ENCODE measurements at places on chromosomes 16 and 17.

DNA sequence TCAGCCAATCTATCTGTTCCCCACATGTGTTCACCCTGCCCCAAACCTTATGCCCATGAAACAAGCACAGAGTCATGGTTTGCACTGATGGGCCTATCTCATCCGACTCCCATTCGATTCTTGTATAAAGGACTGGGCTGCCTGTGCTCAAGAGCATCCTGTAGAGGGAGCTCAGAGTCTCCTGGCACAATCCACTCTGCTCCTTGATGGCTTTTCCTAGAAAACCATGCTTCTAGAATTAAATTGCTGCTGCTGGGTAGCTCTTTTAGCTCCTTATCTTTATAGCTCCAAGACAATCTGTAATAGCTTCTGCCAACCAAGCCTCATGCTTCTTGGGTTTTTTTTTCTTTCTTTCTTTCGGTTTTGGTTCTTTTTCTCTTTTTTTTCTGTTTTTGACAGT lies 9.7 kb downstream of the ZNF19 start:
- DNase-seq, result peak; percentile 58

- DNase-seq, result no peak
Measured at GRCh38 chr16:52553322-52553721, 6.4 kb upstream of the TOX3 start.

DNA sequence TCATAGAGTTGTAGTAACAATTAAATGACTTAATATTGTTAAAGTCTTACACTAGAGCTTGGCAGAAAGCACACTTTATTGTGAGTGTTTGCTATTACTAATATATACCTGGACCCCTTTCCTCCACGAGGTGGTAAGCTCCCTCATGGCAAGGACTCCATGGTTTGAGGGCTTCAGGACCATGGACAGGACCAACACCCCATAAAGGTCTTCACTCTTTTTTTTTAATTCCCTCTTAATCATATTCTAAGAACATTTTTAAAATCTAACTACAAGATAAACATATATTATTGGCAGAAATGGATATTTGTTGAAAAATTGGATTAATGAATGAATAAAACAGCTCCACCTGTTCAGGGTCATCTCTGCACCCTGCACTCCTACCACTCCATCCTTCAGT lies 154.5 kb downstream of the CBLN1 start:
- DNase-seq, result no peak

GRCh38 chr16:58502217-58502921 lies 2.4 kb downstream of the NDRG4 start:
- no peak for DNase-seq

GRCh38 chr17:66686601-66687000 lies 148.3 kb upstream of the CACNG5 start:
- DNase-seq, result no peak

DNA sequence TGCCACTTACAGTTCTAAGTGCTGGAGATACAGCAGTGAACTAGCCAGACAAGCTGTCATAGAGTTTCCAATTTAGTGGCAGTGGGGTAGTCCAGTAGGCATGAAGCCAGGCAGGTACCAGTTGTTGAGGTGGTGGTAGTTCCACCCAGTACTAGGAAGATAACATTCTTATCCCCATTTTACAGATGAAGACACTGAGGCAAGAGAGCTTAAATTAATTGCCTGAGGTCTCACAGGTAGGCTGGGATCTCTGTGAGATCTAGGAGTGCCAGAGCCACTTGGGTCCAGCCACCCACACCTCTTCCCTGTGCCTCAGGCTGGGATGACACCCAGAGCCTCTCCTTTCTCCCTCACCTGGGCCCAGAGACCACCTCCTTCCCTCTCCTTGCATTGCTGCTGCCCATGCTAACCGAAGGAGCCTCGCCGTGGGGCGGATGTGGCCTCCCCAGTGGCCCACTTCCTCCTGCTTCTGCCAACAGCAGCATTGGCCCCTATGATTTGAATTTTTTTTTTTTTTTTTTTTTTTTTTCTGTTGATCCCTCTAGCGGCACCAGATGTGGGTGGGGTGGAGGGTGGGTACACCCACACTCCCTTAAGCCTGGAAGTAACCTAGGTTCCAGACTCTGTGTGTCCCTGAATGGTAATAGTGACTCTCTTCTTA lies 114.0 kb downstream of the PRKCB start:
- no peak for DNase-seq

DNA sequence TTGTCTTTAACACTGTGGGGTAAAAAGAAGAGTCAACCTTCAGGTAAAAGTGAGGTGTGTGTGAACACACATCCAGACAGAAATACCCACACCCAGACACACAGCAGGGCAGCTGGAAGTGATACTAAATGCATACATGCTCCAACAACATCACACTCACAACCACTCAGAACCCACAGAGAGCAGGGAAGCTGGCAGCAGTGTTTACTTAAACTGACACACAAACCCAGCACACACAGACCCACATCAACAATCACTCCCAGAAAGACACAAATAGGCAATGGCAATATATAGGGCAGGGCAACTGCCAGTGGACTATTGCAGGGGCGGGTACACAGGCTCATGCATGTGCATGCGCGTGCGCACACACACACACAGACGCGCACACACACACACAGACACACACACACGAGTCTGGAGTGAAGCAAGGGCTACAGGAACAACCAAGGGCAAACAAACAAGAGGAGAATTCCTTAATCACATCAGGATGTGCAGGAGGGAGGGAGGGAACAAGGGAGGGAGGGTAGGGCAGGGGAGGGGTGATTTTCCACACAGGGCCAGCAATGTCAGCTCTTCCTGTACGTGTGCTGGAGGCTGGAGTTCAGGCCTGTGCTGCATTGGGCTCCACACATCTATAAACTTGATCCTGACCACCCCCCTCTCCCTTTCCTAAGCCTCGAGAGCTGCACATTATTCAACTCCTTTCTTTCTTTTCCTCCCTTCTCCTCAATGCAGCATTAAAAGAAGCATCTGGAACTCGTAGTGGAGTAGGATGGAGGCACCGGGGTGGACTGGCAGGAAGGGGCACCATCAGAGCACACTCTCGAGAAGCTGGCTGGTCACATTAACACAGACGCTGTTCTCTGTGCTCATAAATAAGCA lies 30.1 kb downstream of the HIC1 start:
- no peak for DNase-seq

DNA sequence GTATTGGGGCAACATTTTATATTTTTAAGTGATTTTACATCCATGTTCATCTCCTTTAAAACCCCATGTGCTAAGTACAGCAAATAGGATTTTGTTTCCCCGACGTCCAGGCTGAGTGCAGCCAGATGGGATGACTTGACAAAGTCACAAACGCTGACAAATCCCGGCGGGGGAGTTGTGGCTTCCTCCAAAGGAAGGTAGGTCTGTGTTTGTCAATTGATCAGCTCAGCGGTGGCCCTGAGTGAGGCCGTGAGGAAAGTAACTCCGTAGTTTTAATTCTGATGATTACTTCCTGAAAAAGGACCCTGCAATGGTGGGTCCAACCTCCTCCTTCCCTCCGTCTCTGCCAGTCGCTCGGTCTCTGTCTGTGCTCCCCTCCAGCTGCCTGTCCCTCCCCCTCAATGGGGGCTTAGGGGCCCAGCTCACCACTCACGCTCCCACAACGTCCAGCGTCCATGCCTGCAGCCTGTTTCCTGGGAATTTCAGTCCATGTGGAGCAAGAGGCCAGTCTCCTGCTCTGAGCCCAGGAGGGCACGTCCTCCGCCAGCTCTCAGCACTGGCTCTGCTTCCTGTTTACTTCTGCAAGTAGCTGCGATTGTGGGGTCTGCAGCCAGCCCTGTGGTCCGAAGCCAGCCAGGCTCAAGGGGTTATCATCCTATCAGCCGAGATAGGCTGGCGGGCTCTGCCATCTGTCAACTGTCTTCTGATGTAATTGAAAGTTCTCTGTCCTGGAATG lies 209.4 kb upstream of the FOXF1 start:
- DNase-seq, result no peak

- DNase-seq, result no peak
Measured at GRCh38 chr17:35074711-35075707, 11.5 kb upstream of the RFFL start.

GRCh38 chr17:49287481-49287880 lies 56.9 kb upstream of the PHOSPHO1 start:
- no peak for DNase-seq

- no peak for DNase-seq
Measured at GRCh38 chr17:42456223-42457106, 2.2 kb upstream of the ATP6V0A1 start.

DNA sequence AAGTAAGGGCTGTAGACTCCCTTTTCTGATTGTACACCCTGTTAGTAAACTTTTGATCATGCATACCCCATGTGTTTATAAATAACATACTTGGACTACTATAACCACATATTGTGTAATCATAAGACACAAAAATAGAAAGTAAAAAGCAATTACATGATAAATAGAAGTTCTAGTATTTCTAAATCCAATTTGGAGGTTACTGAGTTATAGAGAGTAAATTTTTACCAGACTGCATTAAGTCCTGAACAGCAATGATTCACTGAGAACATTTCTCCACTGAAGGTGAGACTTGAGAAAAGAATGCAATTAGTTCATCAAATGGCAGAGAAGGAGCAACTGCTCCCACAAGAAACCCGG lies 7.7 kb upstream of the TBKBP1 start:
- no peak for DNase-seq

All from HEK293T (cell line).